ENCODE measurements at places on chromosomes 2 and 18.

DNA sequence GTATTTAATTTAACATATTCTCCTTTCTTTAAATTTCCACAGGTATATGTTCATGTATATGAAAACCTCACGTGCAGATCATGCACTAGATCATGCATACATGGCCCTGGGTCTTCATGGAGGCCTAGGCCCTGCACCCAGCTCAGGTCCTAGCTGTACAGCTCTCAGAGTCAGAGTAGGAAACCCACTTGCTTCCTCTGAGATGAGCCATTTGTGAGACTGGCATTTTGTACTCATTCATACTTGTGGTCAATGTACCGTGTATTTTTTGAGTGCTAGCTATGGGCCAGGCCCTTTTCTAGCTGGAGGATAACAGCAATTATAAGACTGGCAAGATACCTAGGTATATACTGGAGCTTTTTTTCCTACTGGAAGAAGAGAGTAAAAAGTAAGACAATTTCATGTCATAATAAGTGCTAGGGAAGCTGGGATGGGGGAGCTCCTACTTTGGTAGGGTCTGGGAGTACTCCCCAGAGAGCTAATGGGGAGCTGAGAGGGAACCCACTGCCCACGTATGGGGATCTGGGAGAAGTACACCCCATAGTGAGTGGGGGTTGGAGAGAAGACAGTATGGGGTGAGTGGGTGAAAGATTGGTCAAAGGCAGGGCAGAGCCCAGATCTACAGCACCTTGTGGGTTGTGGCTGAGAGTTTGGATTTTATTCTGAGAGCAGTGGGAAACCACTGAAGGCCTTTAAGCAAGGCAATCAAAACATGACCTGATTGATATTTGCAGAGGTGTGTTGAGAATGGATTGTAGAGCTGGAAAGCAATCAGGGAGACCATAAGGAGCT lies 72.0 kb downstream of the POLE4 start:
- DNase-seq = no peak

GRCh38 chr2:71240794-71241193 lies 13.9 kb upstream of the PAIP2B start:
- no peak for DNase-seq

DNA sequence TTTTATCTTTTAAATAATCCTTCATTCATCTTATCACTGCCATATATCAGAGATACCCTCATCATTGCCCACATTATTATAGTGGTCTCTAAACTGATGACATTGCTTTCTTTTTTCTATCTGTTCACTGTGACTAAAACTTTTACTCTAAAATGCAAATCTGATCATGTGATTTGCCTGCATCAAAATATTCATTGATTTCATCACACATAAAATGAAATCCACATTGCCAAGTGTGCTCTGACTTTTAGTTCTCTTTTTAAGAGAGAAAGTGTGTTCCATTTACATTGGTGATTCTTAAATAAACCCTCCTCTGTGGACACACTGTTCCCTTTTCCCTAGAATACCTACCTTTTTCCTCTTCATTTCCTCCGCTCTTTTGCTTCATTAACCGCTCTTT lies 7.5 kb downstream of the REL start:
- DNase-seq = no peak

DNA sequence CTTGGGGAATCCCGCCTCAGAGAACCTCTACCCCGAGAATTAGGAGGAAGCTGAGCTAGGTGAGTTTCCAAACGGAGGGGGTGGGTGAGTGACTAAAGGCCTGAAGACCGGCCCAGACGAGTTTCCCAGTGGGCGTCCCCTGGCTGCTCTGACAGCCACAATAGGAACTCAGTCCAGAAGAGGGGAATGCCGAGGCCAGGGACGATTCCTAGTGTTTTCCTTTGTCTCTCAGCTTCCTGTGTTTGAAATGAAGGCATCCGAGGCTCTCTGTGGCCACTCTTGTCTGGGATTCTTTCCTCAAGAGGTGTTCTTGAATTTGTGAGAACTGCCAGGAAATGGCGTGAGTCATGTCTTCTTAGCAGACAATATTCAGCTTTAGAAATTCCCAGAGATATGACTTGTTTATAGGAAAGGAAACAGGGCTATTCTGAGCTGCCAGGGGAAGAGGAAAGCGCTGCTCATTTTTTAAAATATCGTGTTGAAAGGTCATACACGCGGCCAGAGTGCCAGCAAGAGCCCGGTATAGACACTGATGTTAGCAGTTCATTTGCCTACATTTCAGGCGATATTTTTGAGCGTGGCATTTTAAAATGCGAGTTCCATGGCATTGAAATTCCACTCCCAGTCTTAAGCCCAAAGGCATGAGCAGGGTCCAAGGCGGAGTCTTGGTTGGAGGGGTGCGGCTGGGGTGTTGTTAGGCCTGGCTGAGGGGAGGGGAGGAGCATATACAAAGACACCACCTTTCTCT lies 169.1 kb upstream of the KLF7 start:
- no peak for DNase-seq

- DNase-seq = no peak
Measured at GRCh38 chr2:154762638-154763037, 64.1 kb downstream of the KCNJ3 start.

GRCh38 chr18:49023271-49023937 lies 72.6 kb upstream of the SMAD7 start:
- no peak for DNase-seq

- no peak for DNase-seq
Measured at GRCh38 chr2:236600158-236600557, 30.5 kb downstream of the ACKR3 start.

GRCh38 chr2:183126635-183127034 lies 2.4 kb downstream of the NUP35 start:
- no peak for DNase-seq

DNA sequence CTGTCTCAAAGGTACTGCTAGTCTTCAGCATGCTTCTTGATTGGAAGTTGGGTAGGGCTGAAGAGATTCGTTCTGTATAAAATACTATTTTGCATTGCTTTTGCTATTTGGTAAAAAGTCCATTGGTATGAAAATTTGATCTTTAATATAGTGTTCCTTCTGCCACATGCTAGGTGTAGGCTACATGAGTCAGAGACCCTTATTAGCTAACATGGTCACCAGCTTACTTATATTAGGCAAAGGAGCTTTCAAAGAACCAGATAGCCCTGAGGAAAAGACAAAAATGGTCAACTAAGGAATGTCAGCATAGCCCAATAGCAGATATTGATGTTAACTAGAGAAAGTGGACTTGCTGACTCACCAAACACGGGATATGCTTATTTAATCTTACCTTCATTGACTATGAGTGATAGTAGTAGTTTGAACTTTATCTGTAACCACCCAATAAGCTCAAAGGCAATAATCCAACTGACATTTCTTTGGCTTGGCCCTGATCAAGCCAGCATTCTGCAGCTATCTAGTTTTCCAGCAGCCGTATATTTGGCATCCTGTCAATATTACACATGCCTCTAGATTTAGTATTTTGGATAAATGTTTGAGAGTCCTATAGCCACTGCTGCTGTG lies 110.0 kb downstream of the TPGS2 start:
- no peak for DNase-seq

DNA sequence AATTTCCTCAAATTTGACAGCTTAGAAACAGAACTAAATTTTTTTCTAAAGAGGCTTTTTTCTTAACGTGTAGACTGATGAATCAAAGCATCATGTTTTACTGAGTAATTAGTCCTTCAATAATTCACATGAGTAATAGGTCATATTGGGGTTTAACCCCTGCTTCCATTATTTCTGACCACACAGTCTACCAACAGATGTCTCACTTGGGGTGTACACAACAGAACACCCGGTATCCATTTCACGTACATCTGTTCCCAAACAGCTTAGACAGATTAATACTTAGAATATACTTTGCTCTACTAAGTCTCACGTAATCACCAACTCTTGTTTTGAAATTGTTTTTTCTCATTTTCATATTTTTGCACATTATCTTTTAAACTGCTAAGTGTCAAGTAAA lies 14.8 kb downstream of the CERKL start:
- DNase-seq = no peak

- no peak for DNase-seq
Measured at GRCh38 chr2:18336975-18337374, 223.5 kb downstream of the RDH14 start.

GRCh38 chr18:58796220-58796619 lies 68.5 kb upstream of the ZNF532 start:
- no peak for DNase-seq

DNA sequence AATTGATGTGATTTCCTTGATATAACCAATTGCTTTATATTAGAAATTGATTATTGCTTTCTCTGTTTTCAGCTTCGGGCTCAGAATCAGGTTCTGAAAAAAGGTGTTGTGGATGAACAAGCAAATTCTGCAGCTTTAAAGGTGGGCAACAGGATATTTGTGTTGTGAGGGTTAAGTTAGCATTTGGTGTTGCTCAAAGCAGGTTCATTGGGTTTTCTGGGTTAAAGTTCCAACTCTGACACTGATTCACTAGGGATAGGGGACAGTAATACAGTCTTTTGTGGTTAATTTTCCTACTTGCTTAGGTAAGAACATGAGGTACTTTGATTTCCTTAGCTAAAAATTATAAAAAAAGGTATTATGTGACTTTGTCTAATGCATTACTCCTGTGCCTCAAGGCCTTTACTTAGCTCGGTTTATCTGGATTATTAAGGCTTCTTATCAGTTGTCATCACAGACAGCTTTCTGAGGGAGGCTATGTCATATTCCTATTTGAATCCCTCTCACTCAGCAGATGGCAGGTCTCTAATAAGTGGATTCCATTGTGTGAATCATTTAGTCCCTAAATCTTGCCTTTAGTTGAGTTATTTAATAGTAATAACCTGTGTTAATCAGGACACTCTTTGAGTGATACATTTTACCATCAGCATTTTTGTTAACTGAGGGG lies 78.9 kb upstream of the STON1 start:
- DNase-seq = no peak

GRCh38 chr18:76875390-76876325 lies 53.3 kb downstream of the ZNF236 start:
- peak; percentile 25 for DNase-seq

DNA sequence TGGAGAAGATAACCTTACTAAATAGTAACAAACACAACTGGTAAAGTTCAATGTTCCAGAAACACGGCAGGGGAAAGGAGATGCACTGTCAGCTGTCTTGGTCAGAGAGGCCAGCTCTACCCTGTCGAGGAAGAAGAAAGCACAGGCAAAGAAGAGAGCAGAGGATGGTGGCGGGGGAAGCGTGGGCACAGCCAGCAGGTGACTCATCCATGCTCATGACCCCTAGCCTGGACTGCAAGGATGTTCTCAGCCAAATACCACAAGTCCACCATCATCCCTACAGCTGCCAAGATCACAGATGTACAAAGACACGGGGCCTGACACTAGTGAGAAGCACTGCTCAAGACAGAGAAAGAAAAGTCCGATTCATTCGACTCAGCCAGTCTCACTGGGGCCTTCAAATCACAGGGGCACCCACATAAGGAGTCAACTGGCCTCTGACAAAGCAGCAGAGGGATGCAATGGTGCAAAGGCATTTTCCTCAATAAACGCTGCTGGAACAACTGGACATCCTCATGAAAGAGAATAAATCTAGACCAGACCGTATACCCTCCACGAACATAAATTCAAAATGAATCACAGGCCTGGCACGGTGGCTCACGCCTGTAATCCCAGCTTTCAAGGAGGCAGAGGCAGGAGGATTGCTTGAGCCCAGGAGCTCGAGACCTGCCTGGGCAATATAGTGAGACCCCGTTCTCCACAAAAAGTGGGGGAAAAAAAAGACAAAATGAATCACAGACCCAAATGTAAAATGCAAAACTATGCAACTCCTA lies 5.6 kb downstream of the DTYMK start:
- no peak for DNase-seq

GRCh38 chr2:164761737-164762460 lies 79.7 kb downstream of the COBLL1 start:
- no peak for DNase-seq

DNA sequence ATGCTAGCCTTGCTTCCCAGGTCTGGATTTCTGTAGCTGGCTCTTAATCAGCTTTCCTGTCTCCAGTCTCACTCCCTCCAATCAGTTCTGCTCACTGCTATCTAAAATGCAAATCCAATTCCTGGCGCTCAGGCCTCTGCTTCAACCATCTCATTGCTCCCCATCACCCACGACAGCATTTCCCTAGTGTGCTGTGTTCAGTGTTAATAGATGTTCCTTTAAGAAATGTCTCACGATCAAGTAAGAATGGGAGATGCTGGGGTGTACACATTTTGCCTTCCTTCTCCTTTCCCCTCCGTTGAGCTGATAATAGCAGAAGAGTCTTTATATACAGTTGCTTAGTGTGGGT lies 1.6 kb upstream of the PUM2 start:
- no peak for DNase-seq

DNA sequence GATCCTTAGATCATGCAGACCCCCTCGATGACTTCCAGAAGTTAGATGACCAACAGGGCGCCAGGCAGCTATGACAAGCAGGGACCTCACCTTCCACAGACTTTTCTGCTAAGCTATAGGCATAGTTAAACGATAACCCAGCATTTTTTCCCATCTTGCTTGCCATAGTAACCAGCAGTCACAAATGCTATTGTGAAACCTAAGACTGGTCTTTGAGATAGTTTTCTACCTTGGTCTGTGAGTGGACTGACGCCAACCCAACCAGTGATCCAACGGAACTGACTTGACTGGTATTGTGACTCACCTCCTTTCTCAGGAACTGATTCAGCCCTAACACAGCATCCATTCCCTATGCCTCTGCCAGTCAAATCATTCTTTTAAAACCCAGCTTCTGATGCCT lies 361.2 kb downstream of the LRRTM4 start:
- no peak for DNase-seq

- DNase-seq = no peak
Measured at GRCh38 chr2:240213476-240214421, 73.3 kb upstream of the OTOS start.

DNA sequence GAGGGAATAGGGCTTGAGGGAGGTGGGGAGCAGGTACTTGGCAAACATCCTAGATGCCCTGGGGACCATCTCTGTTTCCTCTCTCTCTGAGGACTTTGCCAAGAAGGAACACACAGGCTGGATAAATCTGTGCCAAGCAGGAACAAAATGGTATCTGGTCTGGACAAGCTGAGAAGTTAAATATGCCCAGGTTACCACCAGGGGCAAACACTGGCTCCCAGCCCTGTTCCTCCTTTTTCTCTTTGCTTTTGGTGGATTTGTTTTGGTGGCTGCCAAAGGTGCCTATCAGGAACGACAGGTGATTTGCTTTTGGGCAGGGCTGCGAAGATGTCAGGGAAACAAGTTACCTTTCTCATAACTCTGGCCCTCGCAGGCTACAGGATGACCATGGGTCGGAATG lies 227.5 kb upstream of the SMAD2 start:
- no peak for DNase-seq

GRCh38 chr2:57434972-57435371 lies 611.6 kb upstream of the VRK2 start:
- no peak for DNase-seq

DNA sequence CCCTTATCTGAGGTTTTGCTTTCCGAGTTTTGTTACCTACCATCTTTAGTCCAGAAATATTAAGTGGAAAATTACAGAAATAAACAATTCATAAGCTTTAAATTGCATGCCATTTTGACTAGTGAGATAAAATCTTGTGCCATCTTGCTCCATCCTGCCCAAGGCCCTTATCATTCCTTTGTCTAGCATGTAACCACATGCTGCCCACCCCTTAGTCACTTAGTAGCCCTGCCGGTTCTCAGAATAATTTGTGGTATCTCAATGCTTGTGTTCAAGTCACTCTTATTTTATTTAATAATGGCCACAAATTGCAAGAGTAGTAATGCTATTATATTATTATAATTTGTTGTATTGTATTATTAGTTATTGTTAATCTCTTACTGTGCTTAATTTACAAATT lies 36.8 kb upstream of the VPS54 start:
- DNase-seq = no peak

- no peak for DNase-seq
Measured at GRCh38 chr18:75216212-75216910, 5.8 kb downstream of the TSHZ1 start.

- DNase-seq = no peak
Measured at GRCh38 chr2:98485453-98485755, 40.7 kb downstream of the INPP4A start.
